ENCODE measurements at places on chromosomes 4 and X.

- no peak for DNase-seq
Measured at GRCh38 chrX:41827886-41828285, 95.5 kb downstream of the CASK start.

- no peak for DNase-seq
Measured at GRCh38 chrX:147570483-147570882, 341.2 kb upstream of the FMR1 start.

DNA sequence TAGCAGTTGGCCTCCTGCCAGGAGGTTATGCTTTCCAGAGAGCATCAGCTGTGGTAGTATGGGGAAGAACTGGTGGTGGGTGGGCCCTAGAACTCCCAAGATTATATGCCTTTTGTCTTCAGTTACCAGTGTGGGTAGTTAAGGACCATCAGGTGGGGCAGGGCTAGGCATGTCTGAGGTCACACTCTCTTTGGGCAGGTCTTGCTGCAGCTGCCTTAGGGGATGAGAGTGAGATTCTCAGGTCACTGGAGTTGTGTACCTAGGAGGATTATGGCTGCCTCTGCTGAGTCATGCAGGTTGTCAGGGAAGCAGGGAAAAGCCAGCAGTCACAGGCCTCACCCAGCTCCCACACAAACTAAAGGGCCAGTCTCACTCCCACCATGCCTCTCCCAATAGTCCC, 172.9 kb upstream of the GYPA start:
- no peak for DNase-seq

- no peak for DNase-seq
Measured at GRCh38 chr4:81566161-81566591, 94.5 kb upstream of the RASGEF1B start.

DNA sequence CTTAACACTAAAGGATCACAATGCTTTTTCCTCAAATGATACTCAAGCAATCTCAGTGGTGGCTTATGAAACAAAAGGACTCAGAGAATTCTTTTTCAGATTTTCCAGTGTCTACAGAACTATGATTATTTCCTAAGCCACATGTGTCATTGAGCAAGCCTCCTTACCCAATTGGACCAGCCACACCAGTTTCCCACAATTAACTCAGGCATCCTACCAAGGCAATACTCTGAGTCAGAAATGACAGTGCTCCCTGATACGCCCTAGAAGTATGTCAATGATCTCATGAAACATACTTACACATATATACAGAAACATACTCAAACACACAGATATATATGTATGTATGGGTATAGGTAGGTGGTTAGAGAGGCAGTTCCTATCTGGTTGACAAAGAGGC, 4.8 kb downstream of the ADAMTS3 start:
- no peak for DNase-seq

- DNase-seq = no peak
Measured at GRCh38 chr4:143443728-143444127, 69.8 kb upstream of the SMARCA5 start.

- no peak for DNase-seq
Measured at GRCh38 chr4:117514391-117515175, 429.2 kb upstream of the TRAM1L1 start.

- no peak for DNase-seq
Measured at GRCh38 chr4:115973768-115974167, 860.3 kb upstream of the NDST4 start.

Measured in stimulated activated CD8-positive, alpha-beta memory T cell treated with anti-CD3 and anti-CD28 coated beads, Interleukin-15, amount 100 ng/mL, for 24 hours (primary cell).